ENCODE measurements at places on chromosomes 16 and 17. TPM values are rescaled to one million over a fixed set of nuclear protein-coding genes. Genes with fewer than 3 reads are reported as not detected.

The KRT31 gene
- not detected for total RNA-seq

The CCDC200 gene
- not detected for total RNA-seq

The LRRC46 gene
- total RNA-seq = not detected

The CDH1 gene
- 107 TPM for total RNA-seq

The APOBR gene
- total RNA-seq = 2.0 TPM

The DCTPP1 gene
- 15.0 TPM for total RNA-seq

The NACA2 gene
- total RNA-seq = not detected

The GPRC5C gene
- 71.2 TPM for total RNA-seq

The CPD gene
- 68.0 TPM for total RNA-seq

The JPH3 gene
- not detected for total RNA-seq

The MYH1 gene
- total RNA-seq = not detected

The CBX4 gene
- total RNA-seq = 15.6 TPM
